ENCODE measurements at places on chromosomes 12 and 14. TPM values are rescaled to one million over a fixed set of nuclear protein-coding genes. Genes with fewer than 3 reads are reported as not detected.

Gene SLC10A1
- total RNA-seq, result not detected

Gene EML5
- total RNA-seq, result 1.1 TPM

GRCh38 chr12:95445884-95446505 is 28.0 kb upstream of the METAP2 start:
- DNase-seq, result no peak

- DNase-seq, result no peak
Observed at GRCh38 chr12:95630496-95630895, 79.2 kb upstream of the USP44 start.

DNA sequence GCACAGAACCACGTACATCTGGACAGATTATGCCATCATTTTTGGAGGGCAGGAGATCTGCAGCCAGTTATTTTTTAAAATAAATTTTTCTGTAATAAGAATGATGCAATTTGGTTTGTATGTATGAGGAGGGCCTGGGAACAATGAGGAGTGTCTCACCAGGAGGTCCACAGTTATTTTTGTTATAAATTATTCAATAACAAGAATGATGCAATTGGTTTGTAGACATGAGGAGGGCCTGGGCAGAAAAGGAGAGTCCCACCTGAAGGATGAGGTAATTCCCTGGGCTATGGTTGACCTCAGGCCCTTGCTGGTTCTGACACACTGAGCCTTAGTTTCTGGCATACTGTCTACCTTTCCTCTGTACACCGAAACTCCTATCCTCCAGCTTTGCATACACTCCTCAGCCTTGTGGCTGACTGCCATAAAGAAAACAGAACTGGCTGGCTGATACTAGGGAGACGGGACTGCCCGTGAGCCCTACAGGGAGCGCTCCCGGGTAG is 9.0 kb upstream of the DCD start:
- no peak for DNase-seq

Measured in kidney epithelial cell (primary cell).